ENCODE measurements at places on chromosomes 5 and 9.

- no peak for DNase-seq
Observed at GRCh38 chr5:81428861-81429260, 34.9 kb upstream of the ACOT12 start.

DNA sequence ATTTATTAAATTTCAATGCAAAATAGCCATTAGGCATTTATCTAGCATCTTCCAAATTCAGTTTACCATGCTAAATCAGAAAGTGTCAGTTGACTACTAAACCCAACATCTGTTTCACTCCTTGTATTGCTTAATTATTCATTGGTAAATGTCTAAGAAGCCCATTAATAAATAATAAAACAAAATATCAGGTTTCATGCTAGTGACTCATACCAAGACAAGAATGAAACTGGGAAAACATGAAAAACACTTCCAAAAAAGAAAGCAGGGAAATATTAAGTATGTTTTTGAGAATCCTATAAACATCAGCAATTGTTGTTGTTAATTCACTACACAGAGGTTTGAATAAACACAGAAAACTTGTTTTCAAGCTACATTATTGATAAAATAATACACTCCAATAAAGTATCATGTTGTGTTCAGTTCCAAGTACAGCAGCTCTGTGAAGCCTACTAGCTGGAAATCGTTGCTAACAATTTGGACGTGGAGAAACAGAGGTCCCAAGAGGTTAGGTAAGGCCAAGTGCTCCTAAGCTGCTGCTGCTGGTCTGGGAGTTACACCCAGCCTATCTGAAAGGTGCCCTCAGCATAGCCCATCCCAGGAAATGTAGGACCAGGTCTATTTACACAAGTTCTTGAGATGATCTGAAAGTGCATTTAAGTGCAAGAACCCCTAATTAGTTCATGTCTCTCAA is 78.8 kb downstream of the GNAQ start:
- DNase-seq = peak; percentile 16

- peak; percentile 31 for DNase-seq
Observed at GRCh38 chr5:13316176-13316575, 628.3 kb downstream of the DNAH5 start.

DNA sequence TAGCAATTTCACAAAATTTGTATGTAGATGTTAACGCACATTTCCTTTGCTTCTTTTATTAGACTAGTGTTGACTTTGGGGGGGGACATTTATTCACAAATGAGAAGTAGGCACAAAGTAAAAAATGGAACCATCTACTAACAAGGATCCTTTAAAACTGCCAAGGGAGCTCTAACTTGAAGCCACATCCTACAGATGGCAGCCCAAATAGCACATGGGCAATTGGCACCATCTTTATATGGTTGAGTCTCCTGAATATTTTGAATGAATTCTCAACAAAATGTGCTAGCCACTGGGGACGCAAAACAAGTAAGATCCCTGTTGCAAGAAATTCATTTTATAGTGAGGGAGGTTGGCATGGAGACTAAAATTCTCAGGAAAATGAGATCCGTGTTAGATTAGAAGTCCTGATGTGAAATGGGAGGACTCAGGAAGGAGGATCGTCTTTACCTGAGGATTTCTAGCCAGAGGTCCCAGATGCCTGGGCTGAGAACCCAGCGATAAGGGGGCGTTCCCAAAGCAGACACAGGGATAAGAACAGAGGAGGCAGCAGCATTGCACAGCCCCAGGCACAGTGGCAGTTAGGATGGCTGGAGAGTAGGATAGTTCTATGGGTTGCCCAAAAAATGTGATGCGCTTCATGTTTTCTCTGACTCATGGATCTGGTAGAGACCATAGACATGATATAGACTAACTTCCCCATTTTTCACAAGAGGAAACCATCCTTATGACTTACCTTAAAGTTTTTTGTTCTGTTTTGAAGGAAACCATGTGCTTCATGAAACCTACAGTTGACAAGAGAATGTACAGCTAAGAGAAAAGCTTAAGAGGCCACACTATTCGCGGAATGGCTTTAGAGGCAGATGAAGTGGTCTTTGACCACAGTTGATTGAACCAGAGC is 37.4 kb downstream of the C9orf152 start:
- DNase-seq = no peak

GRCh38 chr9:90198956-90199355 is 443.7 kb downstream of the DIRAS2 start:
- DNase-seq = no peak

- peak; percentile 56 for DNase-seq
Observed at GRCh38 chr9:101387871-101388506, 3.2 kb upstream of the BAAT start.

GRCh38 chr9:32625320-32625719 is 10.1 kb downstream of the TAF1L start:
- no peak for DNase-seq

DNA sequence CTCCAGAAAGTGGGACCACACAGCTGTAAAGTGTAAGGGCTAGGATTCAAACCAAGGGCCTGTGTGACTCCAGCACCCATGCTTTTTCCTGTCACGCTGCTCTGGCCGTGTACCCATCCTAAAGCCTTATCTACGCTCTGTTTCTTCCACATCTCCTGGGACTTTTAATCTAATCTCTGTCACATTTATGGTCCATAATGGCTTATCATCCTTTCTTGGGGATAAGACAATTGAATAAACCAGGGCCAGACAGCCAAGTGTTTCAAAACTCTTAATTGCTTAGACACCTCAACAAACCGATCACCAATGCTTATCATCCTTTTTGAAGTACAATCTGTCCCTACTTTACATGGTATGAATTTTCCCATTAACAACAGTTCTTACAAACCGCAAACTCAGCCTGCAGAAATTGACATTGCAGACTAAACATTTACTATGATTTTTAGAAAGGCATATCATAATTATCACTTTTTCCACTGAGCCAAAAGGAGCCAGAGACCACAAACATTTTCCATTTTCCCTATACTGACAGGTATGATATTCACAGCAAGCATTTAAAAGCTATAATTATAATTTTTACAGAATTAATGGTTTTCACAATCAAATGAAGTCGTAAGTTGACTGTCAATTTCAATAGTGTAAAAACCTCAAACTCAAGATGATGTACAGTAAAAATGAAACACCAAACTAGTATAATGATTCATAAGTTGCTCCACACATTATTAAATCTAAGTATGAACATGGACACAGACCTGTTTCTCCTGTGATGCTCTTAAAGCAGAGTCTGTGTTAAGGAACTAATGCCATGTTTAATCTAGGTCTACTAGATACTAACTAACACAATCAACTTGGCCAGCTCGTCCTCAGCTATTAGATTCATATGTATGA is 99.5 kb downstream of the FBXW11 start:
- DNase-seq = no peak

- DNase-seq = no peak
Observed at GRCh38 chr9:134912126-134912840, 5.4 kb downstream of the FCN1 start.

DNA sequence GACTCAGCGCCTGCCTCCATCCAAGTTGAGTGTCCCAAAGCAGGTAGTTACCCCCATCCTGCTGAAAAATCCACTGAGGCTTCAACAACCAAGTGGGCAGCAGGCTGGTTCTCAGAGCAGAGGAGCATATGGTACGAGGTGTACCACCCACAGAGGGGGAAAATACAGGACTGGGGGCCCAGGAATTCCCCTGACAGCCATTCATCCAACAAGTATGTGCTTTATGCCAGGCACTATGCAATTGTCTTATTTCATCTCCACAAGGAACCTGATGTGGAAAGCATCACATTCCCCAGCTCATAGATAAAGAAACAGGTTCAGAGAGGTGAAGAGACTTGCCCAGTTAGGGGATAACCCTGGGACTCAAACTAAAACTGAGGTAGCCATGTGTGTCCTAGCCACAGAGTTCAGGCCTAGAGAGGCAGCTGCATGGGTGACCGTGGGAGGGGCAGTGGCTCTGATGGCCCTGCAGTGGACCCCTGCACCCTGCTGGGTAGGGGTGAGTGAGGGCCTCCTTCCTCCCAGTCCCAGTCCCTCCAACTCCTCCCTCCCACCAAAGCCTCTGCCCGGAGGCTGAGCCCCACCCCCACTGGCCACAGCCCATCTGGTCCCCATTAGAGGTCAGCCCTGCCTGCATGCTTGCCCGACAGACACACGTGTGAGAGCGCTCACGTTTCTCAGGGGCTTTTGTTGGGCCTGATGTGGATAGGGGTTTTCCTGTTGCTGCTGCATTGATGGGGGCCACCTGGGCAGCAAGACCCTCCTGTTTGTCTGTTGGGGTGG is 11.5 kb downstream of the PDLIM4 start:
- peak; percentile 96 for DNase-seq

GRCh38 chr5:175859422-175859821 is 12.0 kb upstream of the CPLX2 start:
- DNase-seq = no peak

- DNase-seq = peak; percentile 22
Observed at GRCh38 chr5:62112689-62113228, 193.2 kb upstream of the KIF2A start.

GRCh38 chr5:77390795-77391194 is 101.3 kb downstream of the WDR41 start:
- DNase-seq = peak; percentile 76

DNA sequence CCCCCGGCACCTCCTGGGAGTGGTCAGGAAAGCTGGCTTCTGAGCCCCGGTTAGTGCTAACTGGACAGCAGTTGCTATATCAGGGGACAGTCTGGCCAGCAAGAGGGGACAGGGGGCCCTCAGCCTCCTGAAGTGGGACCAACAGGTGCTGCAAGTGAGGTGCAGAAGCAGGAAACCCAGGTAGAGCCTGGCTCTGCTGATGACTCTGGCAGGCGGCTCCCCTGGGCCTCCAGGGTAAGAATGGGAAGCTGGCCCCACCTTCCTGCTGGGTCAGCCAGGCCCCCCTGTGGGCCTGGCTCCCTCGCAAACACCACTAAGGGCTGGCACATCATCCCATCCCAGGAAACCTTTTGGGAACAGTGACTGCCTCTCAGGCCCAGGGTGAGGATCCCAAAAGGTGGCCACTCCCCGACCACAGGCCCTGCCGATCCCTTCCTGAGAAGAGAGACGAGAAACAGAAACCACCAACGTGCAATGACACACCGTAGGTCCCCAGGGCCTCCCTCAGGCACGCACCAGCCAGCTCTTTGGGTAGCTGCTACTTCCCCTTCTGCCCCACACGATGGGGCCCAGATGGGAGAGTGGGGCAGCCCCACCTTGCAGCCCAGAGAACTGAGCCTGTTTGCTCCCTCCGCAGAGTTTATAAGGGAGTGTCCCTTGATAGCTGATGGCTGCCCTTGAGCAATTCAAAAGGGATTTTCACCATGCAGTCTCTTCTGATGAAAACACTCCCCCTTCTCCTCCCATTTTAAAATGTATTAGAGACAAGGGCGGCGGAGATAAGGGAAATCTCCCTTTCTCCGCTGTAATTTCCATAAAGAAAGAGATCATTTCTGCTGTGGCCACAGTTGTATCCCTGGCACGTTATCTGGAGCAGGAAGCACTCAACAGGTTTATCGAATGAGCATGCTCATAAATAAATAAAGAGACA is 76.8 kb downstream of the STK10 start:
- no peak for DNase-seq

GRCh38 chr9:79630521-79631403 is 59.0 kb downstream of the TLE4 start:
- DNase-seq = peak; percentile 22

- DNase-seq = no peak
Observed at GRCh38 chr5:6868171-6868570, 154.9 kb downstream of the TENT4A start.

DNA sequence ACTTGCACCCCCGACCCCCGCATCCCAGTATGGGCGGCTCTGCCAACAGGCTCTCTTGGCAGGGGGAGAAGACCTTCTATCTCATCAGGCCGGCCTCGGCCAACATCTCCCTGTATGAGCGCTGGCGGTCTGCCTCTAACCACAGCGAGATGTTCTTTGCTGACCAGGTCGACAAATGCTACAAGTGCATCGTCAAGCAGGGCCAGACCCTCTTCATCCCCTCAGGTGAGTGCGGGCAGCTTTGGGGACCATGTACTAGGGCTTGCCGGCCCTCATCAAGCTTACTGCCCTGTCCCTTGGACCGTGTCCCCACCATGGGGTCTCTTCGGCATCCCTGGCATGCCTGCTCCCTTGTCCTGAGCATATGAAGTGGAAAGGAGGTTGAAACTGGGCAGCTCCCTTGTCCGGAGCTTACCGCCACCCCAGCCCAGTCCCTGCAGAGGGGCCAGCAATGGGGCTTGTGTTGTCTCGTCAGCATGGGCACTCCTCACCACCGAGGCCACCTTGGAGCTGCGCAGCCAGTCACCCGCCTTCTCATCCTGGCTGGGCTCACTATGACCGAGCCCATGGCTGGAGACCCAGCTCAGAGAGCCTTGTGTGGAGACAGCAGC is 78.1 kb downstream of the PHF2 start:
- DNase-seq = no peak

DNA sequence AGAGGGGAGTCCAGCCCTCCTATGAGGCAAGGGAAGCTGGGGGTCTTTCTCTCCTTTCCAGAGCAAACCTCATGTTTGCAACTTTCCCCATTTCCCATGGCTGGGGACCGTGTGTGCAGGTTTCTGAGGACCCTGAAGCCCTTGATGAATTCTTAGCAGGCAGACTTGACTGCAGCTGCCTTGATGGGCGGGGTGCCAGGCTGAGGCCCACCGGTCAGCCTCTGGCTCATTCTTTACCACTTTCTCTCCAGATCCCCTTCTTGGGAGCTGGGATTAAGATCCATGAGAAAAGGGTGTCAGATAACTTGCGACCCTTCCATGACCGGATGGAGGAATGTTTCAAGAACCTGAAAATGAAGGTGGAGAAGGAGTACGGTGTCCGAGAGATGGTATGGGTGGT is 30.0 kb upstream of the FOXI1 start:
- DNase-seq = no peak

GRCh38 chr9:14479163-14479560 is 165.2 kb upstream of the NFIB start:
- no peak for DNase-seq

DNA sequence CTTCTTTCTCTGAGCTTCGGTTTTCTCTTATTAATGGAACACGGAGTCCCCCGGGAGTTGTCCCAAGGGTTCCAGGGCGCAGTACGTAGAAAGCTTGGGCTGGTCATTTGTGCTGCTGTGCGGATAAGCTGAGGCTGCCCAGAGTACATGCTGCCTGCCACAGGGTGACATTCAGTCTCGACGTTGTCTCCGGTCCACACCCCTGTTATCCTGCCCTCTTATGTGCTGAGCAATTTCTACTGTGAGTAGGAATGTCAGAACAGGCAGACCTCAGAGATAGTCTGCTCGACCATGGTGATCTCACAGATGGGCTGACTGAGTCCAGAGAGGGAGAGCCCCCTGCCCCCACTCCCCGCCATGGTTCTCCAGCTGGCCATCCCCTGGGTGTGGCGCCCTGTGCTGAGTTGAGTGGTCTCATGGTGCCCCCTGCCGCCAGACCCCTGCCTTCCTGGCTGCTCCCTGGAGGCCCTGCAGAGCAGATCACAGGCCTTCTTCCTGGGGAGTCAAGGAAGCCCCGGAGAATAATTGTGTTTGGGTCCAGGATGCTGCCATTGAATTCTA is 124.0 kb downstream of the RGS3 start:
- DNase-seq = no peak

GRCh38 chr5:147791181-147791580 is 8.7 kb upstream of the JAKMIP2 start:
- DNase-seq = no peak

DNA sequence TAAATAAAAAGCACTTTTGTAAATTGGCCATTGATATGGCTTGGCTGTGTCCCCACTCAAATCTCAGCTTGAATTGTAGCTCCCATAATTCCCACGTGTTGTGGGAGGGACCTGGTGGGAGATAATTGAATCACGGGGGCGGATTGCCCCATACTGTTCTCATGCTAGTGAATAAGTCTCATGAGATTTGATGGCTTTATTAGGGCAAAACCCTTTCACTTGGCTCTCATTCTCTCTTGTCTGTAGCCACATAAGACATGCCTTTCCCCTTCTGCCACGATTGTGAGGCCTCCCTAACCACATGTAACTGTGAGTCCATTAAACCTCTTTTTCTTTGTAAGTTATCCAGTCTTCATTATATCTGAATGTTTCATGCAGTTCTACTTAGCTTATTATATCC is 153.2 kb downstream of the TARS1 start:
- no peak for DNase-seq

Measured in kidney tubule cell (primary cell).